Melanocyte of skin (primary cell): ENCODE measurements at places on chromosomes 5 and 9. TPM values are rescaled to one million over a fixed set of nuclear protein-coding genes. Genes with fewer than 3 reads are reported as not detected.

DAPK1 gene
- 12.0 and 45.4 TPM in 2 replicates for total RNA-seq

SLC36A1 gene
- total RNA-seq: 12.7 and 15.5 TPM in 2 replicates

GRIA1 gene
- not detected in 2 replicates for total RNA-seq

DAB2IP gene
- 33.7 and 38.2 TPM in 2 replicates for total RNA-seq

GAPT gene
- total RNA-seq: not detected in 2 replicates

PCDHGC4 gene
- total RNA-seq: 1.5 and 1.7 TPM in 2 replicates

ROR2 gene
- total RNA-seq: under 0.01 and 0.36 TPM in 2 replicates

C9orf152 gene
- total RNA-seq: not detected in 2 replicates

TAF11L6 gene
- not detected in 2 replicates for total RNA-seq
